SK-MEL-5 (cell line): ENCODE measurements at places on chromosomes 1 and 21.

DNA sequence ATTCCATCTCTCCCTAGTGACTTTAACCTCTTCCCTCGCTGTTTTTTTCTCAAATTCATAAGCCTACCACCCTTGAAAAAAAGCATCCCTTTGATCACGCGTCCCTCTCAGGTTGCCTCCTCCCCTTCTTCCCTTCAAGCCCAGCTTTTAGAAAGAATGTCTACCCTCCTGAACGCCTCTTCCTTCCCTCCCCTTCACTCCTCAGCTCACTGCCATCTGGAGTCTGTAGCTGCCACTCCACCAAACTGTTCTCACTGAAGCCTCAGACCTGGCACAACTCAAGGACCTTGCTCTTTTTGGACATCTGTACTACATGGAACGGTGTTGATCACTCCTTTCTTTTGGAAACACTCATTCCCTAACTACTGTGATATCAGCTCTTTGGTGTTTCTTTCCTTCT lies 80.6 kb downstream of the SLC25A24 start:
- DNase-seq: no peak

- DNase-seq: no peak
These were observed 10.8 kb downstream of the SLC37A1 start for GRCh38 chr21:42524341-42525028.

GRCh38 chr1:61294930-61295329 lies 212.6 kb downstream of the NFIA start:
- DNase-seq: no peak

GRCh38 chr1:85404408-85404807 lies 60.6 kb downstream of the DDAH1 start:
- DNase-seq: no peak
